ENCODE measurements at places on chromosomes 12 and 14.

GRCh38 chr14:77979666-77980351 lies 179.9 kb downstream of the ADCK1 start:
- DNase-seq = no peak

- DNase-seq = no peak
These were observed 6.3 kb downstream of the RFLNA start for GRCh38 chr12:124301084-124301654.

- no peak for DNase-seq
These were observed 606 bp downstream of the TNFAIP2 start for GRCh38 chr14:103123634-103124500.

GRCh38 chr12:51890511-51891171 lies 2.7 kb downstream of the ANKRD33 start:
- DNase-seq = no peak

DNA sequence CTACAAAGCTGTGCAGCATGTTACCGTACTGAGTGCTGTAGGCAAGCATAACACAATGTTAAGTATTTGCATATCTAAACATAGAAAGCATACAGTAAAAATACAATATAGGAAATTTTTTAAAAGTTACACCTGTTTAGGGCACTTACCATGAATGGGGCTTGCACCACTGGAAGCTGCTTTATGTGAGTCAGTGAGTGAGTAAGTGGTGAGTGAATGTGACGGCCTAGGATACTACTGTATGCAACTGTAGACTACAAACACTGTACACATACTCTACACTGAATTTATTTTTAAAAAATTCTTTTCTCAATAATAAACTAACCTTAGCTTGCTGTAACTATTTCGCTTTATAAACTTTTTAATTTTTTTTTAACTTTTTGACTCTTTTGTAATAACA lies 82.1 kb upstream of the FSCB start:
- DNase-seq = no peak

DNA sequence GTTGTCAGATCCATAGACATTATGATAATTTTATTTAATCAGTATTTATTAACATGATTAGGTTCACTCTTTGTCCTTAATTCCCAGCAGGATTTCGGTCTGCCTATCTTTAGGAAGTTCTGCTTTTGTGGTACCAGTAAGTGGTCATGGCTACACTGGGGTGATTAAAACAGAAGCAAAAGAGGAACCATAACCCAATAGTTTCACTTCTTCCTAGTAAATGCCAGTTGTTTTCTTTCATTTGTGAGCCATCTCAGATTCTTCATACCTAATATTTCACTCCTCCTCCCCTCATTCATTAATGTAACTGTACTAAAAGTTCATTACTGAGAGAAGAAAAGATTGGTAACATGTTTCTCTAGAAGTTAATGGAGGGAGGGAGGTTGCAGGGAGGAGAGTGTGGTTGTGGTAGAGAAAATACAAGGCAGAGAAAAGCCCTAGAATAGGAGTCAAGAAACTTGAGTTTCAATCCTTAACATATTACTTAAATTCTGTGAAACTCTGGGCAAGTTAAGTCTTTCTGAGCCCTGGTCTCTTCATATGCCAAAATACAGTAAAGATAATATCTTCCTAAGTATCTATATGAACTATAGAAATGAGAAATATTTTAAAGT lies 101.2 kb downstream of the PEBP1 start:
- no peak for DNase-seq

DNA sequence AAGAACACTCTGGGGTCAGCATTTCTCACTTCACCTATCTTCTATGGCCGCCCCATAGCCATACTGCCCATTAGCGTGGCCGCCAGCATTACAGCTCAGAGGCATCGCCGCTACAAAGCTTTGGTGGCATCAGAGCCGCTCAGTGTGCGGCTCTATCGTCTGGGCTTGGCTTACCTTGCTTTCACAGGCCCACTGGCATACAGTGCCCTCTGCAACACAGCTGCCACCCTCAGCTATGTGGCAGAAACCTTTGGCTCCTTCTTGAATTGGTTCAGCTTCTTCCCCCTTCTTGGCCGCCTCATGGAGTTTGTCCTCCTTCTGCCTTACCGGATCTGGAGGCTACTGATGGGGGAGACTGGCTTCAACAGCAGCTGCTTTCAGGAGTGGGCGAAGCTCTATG lies 2.6 kb downstream of the DNAJC22 start:
- no peak for DNase-seq

DNA sequence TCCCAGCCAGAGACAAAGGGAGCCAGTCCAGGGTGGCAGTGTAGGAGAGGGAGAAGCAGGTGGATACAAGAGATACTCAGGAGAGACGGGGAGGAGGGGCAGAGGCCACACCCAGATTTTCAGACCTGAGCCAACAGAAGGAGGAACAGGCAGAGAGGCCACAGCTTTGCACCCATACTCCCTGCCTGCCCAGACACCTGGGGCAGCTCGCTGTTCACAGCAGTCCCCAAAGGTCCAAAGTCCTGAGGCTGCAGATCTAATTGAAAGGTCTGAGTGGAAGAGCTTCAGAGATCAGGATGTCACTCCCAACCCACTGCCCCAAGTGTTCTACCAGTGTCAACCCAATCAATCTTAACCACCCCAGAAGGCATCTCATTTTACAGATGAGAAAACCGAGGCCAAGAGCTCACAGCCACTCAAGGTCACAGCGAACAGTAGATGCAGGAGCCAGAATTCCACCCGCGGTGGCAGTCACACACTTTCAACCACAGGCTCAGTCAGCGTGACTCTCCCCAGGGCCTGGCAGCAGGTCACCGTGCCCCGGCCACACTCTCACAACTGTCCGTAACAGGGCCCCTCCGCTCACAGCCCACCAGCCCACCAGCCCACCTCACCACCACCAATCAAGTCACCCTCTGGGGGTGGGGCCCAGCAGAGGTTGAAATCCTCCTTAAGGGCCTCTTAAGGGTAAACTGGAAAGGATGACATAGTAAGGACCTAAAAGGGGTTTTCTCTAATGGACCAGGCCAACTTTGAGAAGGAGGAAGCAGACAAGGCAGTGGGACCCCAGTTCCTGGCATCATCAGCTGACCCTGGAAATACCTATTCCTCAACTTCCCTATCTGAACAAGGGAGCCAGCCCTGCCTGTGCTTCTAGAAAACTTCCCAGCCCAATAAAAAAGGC lies 33.3 kb downstream of the ACTN1 start:
- DNase-seq = peak; percentile 49

DNA sequence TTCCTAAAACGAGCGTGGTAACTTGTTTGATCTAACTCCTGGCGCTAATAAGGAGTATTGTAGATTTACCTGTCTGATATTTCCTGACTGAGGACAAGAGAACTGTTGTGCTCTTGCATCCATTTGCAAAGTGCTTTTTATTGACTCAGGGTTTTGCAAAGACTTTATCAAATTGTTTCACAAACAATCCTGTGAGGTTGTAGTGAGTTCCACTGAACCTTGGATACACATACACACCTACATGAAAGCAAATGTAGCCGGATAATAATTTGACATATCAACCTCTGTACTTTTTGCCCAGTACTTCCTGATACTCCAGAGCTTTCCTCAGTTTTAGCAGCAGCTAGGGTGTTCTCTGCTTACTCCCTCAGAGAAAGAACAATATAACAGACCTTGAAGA lies 6.7 kb upstream of the PTGER2 start:
- DNase-seq = no peak

DNA sequence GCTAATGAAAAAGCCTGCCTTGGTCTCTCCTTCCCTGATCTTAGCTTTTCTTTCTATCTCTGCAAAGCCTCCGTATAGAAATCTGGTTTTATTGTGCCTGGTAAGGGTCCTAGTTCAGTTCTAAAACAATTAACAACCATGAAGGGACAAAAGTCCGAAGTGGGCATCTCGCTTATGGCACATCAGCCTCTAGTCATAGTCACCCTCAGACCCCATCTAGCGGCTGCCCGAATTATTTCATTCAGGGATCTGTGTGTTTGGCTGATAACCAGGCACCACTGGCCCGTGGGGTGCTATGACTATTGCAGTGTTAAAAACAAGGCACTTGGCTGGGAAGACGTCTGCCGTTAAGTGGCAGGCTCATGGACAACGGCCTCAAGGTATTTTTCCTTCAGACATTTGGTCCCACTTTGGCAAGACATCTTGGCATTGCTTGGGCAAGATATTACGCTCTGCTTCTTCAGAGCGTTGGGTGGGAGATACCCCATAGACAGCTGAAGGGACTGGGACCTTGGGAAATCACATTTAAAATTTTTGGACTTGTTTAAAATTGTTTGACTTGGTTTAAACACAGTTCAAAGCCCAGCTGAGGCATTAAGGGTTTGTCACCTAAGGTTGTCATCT lies 87.1 kb downstream of the SINHCAF start:
- DNase-seq = peak; percentile 74

DNA sequence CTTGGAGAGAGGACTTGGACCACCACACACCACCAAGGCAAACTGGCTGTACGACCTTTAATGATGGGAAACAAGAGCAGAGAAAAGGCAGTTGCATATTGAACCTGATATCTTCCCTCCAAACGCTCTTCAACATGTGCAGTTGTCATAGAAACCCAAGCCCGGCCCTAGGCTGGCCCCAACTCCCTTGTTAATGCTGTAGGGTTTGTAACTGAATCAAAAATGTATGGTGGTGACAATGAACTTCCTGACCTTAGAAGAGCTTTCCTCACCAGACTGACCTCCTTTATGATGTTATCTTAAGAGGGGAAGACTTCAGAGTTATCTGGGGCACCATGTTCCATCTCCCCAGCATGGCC lies 12.3 kb downstream of the APOLD1 start:
- DNase-seq = no peak

DNA sequence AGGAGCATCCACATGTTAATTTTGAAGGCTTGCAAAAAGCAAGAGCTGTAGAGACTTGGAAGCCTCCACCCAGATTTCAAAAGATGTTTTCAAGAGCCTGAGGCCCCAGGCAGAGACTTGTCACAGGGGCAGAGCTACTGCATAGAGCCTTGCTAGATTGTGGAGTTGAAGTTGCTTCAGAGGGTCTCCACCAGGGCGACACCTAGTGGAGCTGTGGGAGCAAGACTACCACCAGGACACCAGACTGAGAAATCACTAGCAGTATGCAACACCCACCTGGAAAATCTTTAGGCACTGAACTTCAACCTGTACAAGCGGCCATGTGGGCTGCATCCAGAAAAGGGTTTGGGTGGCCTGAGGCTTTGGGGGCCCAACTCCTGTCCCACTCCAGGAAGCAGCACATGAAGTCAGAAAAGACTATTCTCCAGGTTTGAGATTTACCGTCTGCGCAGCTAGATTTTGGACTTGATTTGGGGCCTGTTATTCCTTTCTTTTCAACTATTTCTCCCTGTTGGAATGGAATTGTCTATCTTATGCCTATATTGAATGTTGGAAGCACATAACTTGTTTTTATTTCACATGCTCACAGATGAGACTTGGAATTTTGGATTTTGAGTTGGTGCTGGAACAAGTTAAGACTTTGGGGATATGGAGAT lies 508.6 kb downstream of the FLRT2 start:
- DNase-seq = peak; percentile 56

DNA sequence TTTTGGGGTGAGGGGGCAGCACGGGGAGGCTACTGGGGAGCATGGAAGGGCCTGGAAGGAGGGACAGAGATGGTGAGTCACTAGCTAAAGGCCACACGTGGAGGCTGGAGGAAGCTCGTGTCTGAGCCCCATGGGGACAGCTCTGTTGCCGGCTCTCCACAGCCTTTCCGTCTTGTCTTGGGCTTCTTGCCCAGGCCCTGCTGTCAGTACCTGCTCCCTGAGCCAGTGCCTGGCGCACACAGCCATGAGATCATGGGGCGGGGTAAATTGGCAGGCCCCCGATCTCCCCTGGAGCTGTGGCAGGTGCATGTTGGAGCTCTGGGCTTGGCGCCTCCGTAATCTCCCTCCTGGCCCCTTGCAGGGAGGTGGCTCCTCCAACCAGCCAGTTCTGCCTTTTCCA lies 16.1 kb upstream of the KRT80 start:
- no peak for DNase-seq

- DNase-seq = no peak
These were observed 77.2 kb downstream of the RFLNA start for GRCh38 chr12:124371970-124372555.

Data from activated T-cell treated with anti-CD3 and anti-CD28 coated beads, Interleukin-2, amount 50 U/mL, for 48 hours (primary cell).